ENCODE measurements at places on chromosomes 1 and 21.

GRCh38 chr1:240508950-240509349 lies 103.0 kb downstream of the GREM2 start:
- DNase-seq = no peak

GRCh38 chr1:211135342-211135950 lies 1.5 kb upstream of the KCNH1 start:
- no peak for DNase-seq

GRCh38 chr1:77658271-77658670 lies 24.2 kb downstream of the ZZZ3 start:
- no peak for DNase-seq

DNA sequence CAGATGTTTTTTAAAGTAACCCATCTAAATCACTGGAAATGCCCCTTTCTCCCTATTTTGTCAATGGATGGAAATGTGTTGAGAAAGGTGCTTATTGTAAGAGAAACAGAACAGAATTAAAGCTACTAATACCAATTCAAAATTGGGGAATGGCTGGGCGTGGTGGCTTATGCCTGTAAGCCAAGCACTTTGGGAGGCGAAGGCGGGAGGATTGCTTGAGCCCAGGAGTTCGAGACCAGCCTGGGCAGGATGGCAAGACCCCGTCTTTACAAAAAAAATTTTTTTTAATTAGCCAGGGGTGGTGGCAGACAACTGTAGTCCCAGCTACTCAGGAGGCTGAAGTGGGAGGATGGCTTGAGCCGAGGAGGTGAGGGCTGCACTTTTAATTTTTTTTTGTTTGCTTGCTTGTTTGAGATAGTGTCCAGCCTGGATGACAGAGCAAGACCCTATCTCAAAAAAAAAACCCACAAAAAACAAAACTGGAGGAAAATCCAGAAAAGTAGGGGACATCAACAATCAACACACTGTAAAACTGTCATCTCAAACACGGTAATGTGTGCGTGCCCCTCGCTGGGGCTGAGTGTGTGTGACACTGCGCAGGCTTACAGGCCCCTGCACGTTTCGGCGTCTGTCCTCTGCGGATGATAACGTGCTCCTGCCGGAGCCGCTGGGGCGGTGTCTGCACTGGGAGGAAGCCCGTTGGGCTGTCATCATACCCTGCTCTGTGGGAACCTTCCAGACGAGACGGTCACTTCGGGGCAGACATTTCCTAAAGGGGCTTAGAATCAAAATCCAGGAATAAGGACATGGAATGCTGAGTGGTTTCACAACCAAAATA lies 11.6 kb upstream of the POFUT2 start:
- no peak for DNase-seq

- DNase-seq = no peak
Observed at GRCh38 chr1:18829671-18830070, 29.8 kb downstream of the TAS1R2 start.

DNA sequence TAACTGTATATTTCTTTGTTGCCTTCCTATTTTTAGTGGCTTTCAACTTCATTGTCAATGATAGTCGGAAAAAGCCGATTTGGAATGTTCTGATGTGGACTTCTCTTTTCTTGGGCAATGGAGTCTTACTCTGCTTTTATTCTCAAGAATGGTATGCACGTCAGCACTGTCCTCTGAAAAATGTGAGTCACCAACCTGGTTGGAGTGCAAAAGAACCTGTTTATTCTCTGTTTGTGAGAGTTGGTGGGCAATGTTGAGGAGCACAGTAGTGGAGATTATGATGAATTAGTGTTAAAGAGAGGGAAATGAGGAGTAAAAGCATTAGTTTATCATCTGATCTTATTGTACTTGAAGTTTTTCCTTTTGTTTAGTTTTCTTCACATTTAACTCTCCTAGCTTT lies 14.5 kb upstream of the AXDND1 start:
- no peak for DNase-seq

- no peak for DNase-seq
Observed at GRCh38 chr1:9434247-9435152, 104.8 kb upstream of the SLC25A33 start.

- no peak for DNase-seq
Observed at GRCh38 chr1:85413169-85413568, 51.8 kb downstream of the DDAH1 start.

- no peak for DNase-seq
Observed at GRCh38 chr21:45316871-45317397, 29.2 kb upstream of the POFUT2 start.

GRCh38 chr1:29706936-29707335 lies 470.6 kb downstream of the PTPRU start:
- DNase-seq = no peak

DNA sequence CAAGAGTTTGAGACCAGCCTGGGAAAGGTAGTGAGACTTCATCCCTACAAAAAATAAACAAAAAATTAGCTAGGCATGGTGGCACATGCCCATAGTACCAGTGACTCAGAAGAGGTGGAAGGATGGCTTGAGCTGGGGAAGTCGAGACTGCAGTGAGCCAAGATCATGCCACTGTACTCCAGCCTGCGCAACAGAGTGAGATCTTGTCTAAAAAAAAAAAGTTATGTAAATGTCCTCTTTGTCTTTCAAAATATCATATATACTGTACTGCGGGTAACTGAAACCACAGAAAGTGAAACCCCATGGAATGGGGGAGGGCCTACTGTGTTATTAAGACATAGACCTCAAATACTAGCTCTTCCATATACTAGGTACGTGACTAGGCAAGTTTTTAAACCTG lies 20.8 kb downstream of the ACADM start:
- no peak for DNase-seq

GRCh38 chr1:181423301-181423918 lies 59.9 kb upstream of the CACNA1E start:
- DNase-seq = peak; percentile 4
